ENCODE measurements at places on chromosomes 13 and 19. TPM values are rescaled to one million over a fixed set of nuclear protein-coding genes. Genes with fewer than 3 reads are reported as not detected.

GRCh38 chr13:101416181-101417042 is at the start of gene NALCN:
Gene NALCN (minus strand): TSS chr13:101416508. CDS start chr13:101399126, 17,382 bp downstream.
- DNase-seq, result no peak

DNA sequence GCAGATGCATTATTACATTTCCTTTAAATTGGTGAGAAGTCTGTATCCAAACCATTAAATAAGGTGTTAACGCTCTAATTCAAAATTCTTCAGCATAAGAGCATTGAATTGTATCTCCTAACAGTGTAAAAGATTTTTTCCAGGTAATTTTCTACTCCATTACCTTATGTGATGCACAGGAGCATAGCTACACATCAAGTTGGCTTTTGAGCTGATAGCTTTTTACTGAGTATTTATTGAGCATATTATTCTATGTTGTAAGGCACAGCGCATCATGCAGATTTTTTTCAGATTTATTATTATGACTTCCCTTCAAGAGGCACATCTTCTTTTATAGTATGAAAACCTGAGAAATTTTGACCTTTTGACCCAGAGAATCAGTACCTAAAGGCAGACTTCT is 270.7 kb upstream of the MIR17HG start:
- no peak for DNase-seq

GRCh38 chr13:71464686-71465085 is 402.3 kb downstream of the DACH1 start:
- DNase-seq, result no peak

The FBXO17 gene
- total RNA-seq, result 28.4 TPM

GRCh38 chr13:79659121-79659521 is 178.2 kb downstream of the NDFIP2 start:
- no peak for DNase-seq

DNA sequence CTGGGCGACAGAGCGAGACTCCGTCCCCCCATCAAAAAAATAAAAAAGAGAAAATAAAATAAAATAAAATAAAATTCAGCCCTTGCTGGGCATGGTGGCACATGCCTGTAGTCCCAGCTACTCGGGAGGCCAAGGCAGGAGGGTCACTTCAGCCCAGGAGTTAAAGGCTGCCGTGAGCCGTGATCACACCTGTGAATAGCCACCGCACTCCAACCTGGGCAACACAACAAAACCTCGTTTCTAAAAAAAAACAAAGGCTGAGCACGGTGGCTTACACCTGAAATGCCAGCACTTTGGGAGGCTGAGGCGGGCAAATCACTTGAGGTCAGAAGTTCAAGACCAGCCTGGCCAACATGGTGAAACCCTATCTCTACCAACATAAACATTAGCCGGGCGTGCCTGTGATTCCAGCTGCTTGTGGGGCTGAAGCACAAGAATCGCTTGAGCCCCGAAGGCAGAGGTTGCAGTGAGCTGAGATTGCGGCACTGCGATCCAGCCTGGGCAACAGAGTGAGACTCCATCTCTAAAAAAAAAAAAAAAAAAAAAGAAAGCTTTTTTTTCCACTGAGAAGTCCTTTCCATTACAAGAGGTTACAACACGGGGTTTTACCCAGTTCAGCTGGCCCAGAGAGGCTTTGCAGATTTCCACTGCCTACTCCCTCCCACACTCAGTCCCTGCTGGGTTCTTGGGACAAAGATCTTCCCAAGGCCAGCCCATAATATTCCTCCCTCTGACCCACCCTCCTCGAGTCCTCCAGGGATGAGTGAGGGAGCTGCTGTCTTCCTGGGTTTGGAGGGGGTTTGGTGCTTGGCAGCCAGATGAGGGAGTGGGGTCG is 6.4 kb downstream of the ANGPTL4 start:
- DNase-seq, result no peak

- DNase-seq, result no peak
These were observed 1.2 kb downstream of the ITPKC start for GRCh38 chr19:40717880-40718773.

The ZNF790 gene
- total RNA-seq, result 5.6 TPM

- DNase-seq, result no peak
These were observed 11.9 kb upstream of the PSPC1 start for GRCh38 chr13:19794631-19795030.

DNA sequence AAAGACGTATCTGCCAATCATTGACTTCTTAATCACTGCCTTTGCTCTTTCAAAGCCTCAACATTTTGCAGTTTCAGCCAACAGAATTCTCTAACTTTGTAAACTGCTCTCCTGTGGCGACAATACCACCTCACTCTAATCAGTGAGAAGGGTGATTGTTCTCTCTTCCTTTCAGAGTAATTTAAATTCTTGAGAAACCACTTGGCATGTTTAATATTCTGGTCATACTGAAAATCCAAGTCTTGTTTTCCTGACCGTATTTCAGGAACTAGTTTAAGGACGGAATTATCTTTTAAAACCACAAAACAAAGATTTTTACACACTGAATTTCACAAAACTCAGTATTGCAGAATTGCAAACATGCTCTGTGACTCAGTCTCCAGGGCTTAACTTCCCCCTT is 5.2 kb upstream of the CDC16 start:
- DNase-seq, result no peak

DNA sequence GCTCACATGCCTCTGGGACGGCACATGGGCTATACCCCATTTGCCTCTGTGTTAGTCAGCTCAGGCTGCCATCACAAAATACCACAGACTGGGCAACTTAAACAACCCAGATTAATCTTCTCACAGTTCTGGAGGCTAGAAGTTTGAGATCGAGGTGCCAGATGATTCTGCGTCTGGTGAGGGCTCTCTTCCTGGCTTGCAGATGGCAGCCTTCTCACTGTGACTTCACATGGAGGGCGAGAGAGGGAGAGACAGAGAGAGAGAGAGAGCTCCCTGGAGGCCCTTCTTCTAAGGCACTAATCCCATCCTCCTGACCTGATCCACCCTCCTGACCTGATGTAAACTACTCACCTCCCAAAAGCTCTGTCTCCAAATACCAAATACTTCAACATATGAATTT is 55.0 kb downstream of the GPR12 start:
- peak; percentile 37 for DNase-seq

DNA sequence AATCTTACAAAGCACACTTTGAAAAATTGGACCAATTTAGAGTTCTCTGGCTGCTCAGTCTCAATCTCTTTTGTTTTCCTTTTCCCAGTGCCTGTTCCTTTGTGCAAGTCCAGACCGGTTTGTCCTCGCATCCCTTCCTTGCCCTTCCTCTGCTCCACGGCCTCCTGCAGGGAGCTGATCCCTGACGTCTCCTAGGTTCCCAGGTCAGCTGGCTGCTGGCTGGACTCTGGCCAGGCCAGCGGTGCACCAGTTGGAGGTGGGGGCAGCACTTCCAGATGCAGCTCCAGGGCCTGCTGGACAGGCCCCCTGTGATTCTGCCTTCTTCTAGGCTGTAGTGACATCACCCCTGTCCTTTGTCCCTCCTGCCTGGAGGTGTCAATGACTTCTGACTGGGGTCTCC is 44.0 kb upstream of the KPNA3 start:
- no peak for DNase-seq
